ENCODE measurements at places on chromosomes 2 and 18.
A peak's percentile ranks its signal among the peaks of the same experiment; 100 is the strongest.

GRCh38 chr2:62459106-62459505 lies 46.9 kb downstream of the TMEM17 start:
- no peak for DNase-seq

DNA sequence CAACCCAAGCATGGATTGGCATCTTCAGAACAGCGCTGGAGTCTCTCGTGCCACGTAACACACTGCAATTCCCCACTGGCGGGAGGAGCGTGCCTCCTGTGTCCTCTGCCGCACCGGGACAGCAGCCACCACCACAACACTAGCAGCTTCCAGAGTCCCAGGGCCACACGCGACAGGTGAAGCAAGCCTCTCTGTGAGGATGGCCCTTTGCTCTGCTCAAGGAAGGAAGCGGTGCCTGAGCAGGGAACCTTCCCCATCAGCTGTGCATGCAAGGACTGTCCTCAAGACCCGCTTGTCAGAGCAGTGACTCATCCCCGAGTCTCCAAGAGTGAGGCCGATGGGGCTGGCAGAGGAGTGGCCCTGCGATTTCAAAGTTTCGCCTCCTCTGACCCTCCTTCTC lies 44.0 kb downstream of the TTC32 start:
- no peak for DNase-seq

DNA sequence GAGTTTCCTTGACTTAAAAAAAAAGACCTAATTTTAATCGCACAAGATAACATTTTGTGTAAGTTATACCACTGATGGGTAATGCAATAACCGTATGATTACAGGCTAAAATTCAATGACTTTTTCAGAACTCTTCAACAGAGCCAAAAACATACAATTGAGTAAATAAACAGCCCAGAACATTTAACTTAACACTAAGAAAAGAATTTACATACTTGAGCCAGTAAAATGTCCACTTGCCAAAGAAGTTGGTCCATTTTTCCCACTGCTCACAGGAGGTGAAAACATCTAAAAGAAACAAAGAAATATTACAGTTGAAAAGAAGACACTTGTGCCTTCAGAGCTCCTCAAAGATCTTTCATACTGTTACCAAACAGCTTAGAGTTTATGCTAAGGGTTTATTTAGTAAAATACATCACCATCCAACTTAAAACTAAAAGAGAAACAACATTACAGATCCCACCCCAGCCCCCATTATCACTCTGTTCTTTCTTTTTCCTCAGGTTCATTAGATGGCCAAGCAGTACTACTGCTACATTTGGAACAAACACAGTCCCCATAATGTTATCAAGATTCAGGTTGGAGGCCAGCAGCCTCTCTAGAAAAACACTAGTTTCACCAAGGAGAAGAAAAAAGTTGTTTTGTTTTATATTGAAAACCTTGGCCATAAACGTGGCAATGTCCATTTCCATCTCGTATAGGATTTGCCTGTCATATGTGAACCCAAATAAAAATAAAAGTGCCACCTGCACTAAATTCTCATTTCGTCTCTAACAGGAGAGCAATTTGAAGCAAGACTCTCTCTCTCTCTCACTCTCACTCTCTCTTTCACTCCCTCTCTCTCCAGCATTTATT lies 2.7 kb downstream of the TCF4 start:
- peak; percentile 19 for DNase-seq

- DNase-seq = no peak
These were observed 67.4 kb upstream of the HS6ST1 start for GRCh38 chr2:128386066-128386465.

- DNase-seq = no peak
These were observed 207.7 kb upstream of the CTAGE1 start for GRCh38 chr18:22625406-22625805.

DNA sequence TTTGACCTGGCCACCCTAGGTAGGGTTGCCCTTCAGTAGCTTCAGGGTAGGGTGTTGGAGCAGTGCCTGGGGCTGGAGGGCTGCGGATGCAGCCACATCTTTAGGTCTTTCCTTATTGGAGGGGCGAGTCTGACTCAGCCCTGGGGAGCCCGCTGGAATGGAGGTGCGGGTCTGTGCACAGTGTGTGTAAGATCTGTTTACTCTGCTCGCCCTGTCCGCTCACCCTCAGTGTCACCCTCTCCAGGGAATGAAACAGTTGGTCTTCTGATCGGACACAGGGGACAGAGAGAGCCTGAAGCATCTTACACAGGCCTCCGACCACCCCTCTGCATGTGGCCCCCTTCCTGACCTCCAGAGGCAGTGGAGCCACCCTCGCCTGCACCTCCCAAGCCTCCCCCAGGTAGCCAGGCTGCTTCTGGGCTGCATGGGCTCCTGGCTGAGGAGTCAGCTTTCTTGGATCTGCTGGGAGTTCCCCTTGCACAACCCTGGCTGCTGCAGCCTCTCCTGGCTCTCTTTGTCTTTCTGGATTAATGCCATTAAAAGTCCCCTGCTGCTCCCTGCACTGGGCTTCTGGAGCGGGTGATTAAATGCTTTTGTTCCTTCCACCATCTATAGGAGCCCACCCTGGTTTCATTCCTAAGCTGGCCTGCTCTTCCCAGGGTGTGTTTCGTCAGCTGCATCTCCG lies 82.6 kb downstream of the ASB1 start:
- DNase-seq = no peak

DNA sequence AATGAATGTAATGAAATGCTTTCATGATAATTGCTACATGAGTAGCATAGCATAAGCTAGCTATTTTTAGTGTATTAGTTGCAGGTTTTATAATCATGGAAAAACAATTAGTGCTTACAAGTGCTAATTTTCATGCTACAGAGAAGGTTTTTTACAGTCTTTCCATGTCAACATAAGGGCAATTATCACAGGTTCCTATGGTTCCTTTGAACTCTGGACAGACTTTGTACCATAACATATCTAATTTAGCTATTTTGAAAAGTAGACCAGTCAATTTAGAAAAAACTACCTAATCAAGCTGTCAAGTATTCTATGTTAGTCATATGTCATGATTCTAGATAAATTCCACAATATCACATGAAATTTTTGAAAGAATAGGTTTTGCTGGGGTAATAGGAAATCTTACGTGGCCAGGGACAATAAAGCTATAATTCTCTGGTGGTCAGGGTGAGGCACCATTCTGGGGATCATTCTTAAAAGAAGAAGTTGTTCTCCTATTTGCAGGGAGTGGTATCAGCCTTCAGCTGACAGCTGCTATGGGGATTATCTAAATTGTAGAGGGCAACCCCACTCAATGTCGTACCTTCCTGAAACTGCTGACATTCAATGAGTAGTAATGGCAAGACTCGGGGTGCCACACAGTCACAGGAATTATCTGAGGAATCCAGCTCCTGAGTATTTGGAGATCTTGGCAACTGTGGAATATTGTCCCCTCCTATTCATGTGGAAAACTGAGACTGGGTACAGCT lies 724.0 kb upstream of the LINC00305 start:
- no peak for DNase-seq

GRCh38 chr2:174608866-174609214 lies 11.2 kb upstream of the WIPF1 start:
- no peak for DNase-seq

GRCh38 chr18:22856870-22857269 lies 76.3 kb upstream of the RBBP8 start:
- DNase-seq = no peak

DNA sequence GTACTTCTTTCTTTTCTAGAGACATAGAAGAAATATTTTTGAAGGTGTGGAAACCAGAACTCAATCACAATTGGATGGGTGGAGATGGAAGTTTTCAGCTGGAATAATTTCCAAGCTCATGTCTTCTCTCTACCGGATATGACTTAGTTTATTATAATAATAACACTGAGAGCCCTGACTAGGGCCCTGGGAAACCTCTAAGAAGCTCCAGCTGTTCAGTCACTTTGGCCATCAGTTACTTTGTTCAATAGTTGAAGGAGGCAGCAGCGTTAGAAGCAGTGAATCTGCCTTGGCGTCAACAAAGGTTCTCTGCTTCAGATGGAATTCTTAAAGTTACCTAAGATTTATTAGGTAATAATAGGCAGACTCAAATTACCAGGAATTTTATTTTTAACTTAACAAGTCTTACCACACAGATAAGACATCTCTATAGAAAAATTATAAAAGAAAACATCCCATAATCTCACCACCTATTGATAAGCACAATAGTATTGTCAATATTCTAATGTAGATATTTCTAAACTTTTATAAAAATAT lies 293.8 kb upstream of the CHAC2 start:
- DNase-seq = no peak

- no peak for DNase-seq
These were observed 25.5 kb upstream of the RPL37A start for GRCh38 chr2:216473187-216473586.

DNA sequence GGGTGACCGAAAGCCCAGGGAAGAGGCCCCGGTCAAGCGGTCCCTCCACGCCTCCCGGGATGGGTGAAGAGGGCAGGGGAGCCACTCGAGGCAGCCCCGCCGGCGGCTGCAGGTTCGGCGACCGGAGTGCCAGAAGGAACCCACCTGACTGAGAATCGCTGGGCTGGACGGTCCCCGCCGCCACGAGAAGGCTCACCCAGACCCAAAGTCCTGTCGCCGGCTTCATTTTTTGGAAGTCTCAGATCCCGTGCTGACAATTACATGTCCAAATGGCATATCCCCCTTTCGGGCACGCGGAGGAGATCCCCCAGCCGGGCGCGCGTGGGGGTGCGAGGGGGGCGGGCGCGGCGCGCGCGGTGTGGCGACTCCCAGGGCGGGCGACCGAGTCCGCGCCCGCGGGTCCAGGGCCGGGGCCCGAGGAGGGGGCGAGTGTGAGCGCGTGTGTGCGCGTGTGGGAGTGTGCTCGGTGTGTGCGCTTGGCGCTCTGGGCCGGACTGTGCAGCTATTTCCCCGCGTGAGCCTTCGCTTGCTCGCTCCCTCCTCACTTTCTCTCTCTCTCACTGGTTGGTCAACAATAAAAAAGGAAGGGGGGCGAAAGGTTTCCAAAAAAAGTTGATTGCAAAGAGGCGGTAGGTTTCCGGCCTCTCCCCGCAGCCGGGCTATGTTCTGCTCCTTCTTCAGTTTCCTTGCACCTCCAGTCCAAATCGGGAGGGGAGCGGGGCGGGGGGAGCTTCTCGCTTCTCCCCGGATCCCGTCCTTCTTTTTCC lies at the start of gene ERBB4:
Gene ERBB4, minus strand, starts transcription at position 498 of the 767 bp plus-strand sequence. Its CDS starts 272 bp downstream, at position 226.
- DNase-seq = no peak

DNA sequence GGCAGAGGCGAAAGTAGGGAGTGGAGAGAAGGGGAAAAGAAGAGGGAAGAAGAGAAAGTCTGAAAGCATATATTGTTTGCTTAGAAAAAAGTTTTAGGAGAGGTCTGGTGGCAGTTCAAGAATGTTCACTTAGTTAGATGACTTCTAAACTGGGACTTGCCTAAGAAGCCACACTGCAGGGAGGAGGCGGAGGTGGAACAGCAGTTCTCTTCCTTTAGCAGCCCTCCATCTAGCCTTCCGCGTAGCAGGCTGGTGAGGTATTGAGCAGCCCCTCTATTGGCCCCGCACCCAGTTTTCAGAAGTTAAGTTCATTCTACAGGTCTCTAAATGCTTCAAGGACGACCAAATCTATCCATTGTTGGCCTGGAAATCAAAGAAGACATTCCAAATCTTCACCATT lies 31.9 kb upstream of the WIPF1 start:
- no peak for DNase-seq

GRCh38 chr18:48781988-48782363 lies 168.8 kb downstream of the SMAD7 start:
- no peak for DNase-seq

- DNase-seq = no peak
These were observed 8.9 kb upstream of the SLC25A12 start for GRCh38 chr2:171902840-171903420.

- peak; percentile 24 for DNase-seq
These were observed 23.3 kb upstream of the FOSL2 start for GRCh38 chr2:28369358-28369757.

- DNase-seq = no peak
These were observed 230.8 kb upstream of the SMIM21 start for GRCh38 chr18:75658330-75658729.

- DNase-seq = no peak
These were observed 8.7 kb upstream of the METAP1D start for GRCh38 chr2:171991027-171991426.

- DNase-seq = no peak
These were observed 572.0 kb upstream of the LINC00305 start for GRCh38 chr18:64720781-64721464.

DNA sequence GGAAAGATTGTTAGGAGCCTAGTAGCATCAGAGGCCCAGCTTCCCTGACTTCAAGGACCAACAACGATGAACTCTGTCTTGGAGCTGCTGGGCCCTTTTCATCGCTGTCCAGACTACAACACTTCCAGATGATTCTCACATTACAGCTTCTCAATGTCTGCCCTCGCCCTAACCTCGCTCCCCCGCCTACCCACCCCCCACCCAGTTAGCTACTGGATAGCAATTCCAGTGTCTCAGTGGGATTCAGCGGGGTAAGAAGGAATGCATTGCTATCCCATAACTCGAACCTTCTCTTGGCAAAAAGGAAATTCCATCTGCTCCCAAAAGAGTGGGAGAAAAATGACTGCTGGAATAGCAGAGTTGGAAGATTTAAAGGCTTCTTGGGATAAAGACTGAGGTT lies 65.0 kb downstream of the RPL37A start:
- DNase-seq = no peak

DNA sequence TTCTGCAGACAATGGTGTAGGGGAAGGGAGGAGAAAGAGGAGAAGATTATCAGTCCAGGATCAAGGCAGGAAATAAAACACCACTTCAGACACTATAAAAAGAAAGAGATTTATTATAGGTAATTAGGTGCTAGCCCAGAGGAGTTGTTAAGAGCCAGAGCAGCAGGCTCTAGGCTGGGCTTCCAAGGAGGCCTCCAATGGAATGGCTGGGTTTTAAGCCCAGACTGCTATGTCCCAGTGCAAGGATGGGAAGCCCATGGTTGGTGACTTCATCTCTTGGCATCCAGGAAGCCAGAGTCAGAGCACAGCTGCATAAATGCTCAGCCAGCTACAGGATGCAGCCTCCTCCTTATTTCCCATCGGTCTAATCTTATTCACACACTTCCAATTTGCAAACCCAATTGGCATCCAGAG lies 95.6 kb downstream of the LAMA3 start:
- DNase-seq = no peak

- peak; percentile 49 for DNase-seq
These were observed 12.0 kb downstream of the CATIP start for GRCh38 chr2:218368621-218369153.

- DNase-seq = no peak
These were observed 6.6 kb downstream of the HOXD3 start for GRCh38 chr2:176163672-176164056.

- DNase-seq = no peak
These were observed 16.1 kb upstream of the ACKR3 start for GRCh38 chr2:236553522-236553921.

GRCh38 chr2:241763551-241764274 lies 12.9 kb upstream of the GAL3ST2 start:
- DNase-seq = no peak

GRCh38 chr2:9826208-9826607 lies 17.1 kb upstream of the TAF1B start:
- no peak for DNase-seq

DNA sequence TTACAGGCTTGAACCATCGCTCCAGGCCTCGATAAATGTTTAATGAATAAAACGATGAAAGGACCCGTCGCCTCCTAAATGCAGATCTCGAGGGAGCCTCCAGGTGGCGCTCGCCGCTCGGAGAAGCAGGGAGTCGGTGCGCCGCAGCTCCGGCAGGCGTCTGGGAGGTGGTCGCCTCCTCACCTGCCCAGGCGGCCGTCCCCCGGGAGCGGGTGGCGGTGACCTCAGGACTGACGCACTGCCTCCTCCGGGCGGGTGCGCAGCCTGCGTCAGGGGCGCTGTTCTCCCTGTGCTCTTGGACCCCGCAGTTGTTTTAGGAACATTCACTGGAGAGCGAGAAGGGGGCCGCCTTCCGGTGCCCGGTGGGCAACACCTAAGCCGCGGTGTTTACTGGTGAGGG lies 38.6 kb upstream of the POLE4 start:
- peak; percentile 57 for DNase-seq

Measured in hematopoietic multipotent progenitor cell treated with erythropoietin and hydrocortisone succinate and interleukin-3 and kit ligand, for 8 days (in vitro differentiated cells).